ENCODE measurements at places on chromosomes 3 and 15.

DNA sequence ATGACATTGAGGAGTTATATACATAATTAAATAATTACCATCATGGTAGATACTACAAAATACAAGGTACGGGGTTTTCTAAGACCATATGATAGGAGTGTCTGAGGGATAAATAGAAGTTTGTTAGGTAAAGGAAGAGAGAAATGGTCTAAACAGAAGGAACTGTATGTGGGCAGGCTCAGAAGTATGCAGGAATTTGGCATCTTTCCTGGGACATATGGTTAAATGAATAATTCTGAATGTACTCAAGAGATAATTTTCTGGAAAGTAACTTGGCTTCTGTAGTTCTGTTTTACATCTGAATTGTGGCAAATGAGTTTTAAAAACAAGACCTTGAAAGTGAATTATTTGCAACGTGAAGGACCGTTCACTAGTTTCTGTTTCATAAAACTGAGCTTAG lies 17.5 kb downstream of the LMCD1 start:
- H3K4me1 ChIP-seq = peaks cover 33% of the 10 kb centered on the region
- H3K4me3 ChIP-seq = no peak overlapping the region
- no peak for DNase-seq
- H3K36me3 ChIP-seq = no peaks in the 10 kb centered on the region
- peak overlapping the region; percentile 23 for H3K27ac ChIP-seq
- H3K27me3 ChIP-seq = no peaks in the 10 kb centered on the region

DNA sequence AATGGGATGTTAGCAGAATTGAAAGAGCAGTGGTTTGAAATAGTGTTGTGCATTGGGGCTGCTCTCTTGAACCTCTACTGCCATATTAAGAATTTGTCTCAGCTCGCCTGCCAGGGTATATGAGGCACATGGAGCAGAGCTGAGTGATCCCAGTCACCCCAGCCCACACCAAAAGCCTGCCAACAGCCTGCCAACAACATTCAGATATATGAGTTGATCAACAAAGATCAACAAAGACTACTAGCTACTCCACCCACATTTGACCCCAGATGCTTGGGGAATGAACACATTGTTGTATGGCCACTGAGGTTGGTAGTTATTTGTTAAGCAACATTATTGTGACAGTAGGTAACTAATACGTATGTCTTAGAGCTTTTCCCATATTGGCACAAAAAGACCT lies 570.9 kb upstream of the IL12A start:
- H3K27me3 ChIP-seq = no peaks in the 10 kb centered on the region
- no peak overlapping the region for H3K4me3 ChIP-seq
- DNase-seq = no peak
- no peaks in the 10 kb centered on the region for H3K36me3 ChIP-seq
- H3K4me1 ChIP-seq = no peaks in the 10 kb centered on the region

- no peaks in the 10 kb centered on the region for H3K36me3 ChIP-seq
- H3K27me3 ChIP-seq = no peaks in the 10 kb centered on the region
- no peak overlapping the region for H3K4me3 ChIP-seq
Measured at GRCh38 chr3:191357909-191358308, 27.6 kb upstream of the UTS2B start.

GRCh38 chr15:82139823-82140268 lies 94.0 kb upstream of the MEX3B start:
- no peaks in the 10 kb centered on the region for H3K4me1 ChIP-seq
- no peaks in the 10 kb centered on the region for H3K27me3 ChIP-seq
- H3K4me3 ChIP-seq = no peak overlapping the region
- no peak overlapping the region for H3K27ac ChIP-seq
- no peak for DNase-seq

GRCh38 chr3:184505076-184505878 lies 56.3 kb upstream of the EPHB3 start:
- no peak overlapping the region for H3K4me3 ChIP-seq
- H3K27ac ChIP-seq = no peak overlapping the region
- DNase-seq = no peak
- H3K4me1 ChIP-seq = no peaks in the 10 kb centered on the region

DNA sequence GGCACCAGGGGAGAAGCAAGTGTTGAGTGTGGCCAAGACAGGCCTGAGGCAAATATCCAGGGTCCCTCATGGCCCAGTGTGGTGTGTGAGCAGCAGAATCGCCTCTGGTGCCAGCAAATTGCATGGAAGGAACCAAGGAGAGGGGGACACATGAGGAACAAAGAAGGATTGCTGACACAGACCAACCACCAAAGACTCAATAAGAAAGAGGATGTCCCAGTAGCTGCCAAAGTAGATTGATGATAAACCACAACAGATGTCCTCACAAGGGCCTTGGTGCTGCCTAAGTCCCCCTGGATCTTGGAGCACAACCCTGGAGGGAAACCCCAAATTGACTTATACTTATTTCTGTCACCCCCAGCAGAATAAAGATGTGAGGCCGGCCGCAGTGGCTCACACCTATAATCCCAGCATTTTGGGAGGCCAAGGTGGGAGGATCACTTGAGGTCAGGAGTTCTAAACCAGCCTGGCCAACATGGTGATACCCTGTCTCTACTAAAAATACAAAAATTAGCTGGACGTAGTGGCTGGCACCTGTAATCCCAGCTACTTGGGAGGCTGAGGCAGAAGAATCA lies 10.6 kb downstream of the SRGAP3 start:
- no peak overlapping the region for H3K4me3 ChIP-seq
- no peak overlapping the region for H3K27ac ChIP-seq
- DNase-seq = no peak
- no peaks in the 10 kb centered on the region for H3K27me3 ChIP-seq
- H3K36me3 ChIP-seq = no peaks in the 10 kb centered on the region

DNA sequence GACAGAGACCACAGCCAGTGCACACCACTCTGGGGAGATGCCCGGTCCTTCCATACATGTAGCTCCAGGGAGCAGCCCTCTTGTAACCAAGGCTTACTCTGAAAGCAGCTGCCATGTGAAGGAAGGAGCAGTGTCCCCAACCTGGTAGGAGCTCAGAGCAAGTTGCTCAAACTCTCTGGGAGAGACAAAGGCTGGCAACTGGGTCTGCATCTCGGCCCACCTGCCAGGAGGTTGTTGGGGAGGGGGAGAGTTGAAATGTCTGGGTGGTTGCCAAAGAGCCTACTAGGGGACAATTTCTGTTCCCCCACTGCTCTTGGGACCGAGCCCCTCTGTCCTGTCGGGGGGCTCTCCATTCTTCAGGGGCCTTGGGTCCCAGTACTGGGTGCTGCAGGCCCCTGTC lies 309.9 kb downstream of the TLE3 start:
- DNase-seq = no peak
- no peak overlapping the region for H3K4me3 ChIP-seq
- peaks cover 6% of the 10 kb centered on the region for H3K27me3 ChIP-seq
- no peak overlapping the region for H3K27ac ChIP-seq
- H3K4me1 ChIP-seq = no peaks in the 10 kb centered on the region

GRCh38 chr3:5270666-5271371 lies 83.3 kb downstream of the EDEM1 start:
- no peaks in the 10 kb centered on the region for H3K27me3 ChIP-seq
- H3K4me3 ChIP-seq = no peak overlapping the region
- H3K4me1 ChIP-seq = no peaks in the 10 kb centered on the region
- no peaks in the 10 kb centered on the region for H3K36me3 ChIP-seq

DNA sequence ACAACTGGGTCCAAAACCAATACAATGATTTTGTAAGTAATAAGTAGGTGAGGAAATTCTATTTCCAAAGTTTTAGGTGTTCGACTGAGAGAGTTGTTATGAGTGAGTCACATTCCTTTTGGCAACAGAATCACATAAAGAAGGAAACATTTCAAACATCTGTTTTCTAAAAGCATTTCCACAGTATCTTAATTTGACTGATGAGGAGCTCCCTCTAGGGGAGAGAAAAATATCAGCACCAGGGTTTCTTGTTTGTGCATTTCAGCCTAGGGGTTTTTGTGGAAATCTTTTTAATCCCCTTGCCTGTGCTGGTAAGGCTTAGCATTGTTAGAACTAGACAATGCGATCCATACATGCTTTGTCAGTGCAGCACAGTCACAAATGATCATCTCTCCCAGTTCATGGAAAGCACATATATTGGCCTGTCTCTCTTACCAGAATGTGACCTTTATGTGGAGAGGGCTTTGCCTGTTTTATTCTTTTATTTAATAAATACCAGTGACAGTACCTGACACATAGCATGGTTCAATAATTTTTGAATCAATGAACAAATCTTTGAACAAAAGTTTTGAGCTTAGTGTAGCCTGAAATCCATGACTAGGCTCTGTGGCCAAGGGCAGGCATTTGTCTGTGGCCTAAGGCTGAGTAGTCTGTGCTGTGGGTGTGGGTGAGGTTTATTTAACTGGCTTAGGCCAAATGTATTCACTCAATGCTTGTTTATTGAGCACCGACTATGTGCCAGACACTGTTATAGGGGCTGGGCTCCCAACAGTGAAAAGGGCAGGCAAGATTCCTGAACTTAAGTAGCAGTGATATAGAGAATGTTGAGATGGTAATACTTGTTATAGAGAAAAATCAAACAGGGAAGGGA lies 21.1 kb upstream of the IQCF6 start:
- peaks cover 11% of the 10 kb centered on the region for H3K27me3 ChIP-seq
- DNase-seq = no peak
- no peaks in the 10 kb centered on the region for H3K36me3 ChIP-seq
- H3K4me3 ChIP-seq = no peak overlapping the region

DNA sequence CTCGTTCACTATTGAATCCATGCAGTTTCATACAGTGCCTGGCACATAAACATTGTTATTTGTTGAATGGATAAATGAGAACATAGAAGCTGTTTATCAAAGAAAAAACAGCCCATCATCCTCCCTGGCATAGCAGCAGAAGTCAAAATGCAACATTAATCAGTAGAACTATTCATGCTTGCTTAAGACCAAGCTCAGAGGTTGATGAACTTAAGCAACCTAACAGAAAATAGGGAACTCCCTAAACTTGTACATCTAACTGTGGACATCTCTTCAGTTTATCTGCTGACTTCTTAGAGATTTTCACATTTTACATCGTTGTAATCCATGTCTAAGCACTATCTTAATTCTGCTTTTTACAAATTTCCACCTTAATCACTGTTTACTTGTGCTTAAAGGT lies 29.2 kb downstream of the SENP8 start:
- no peak overlapping the region for H3K27ac ChIP-seq
- H3K36me3 ChIP-seq = no peaks in the 10 kb centered on the region
- H3K4me1 ChIP-seq = no peaks in the 10 kb centered on the region
- H3K4me3 ChIP-seq = no peak overlapping the region
- no peak for DNase-seq

- no peak overlapping the region for H3K4me3 ChIP-seq
- H3K4me1 ChIP-seq = no peaks in the 10 kb centered on the region
- H3K36me3 ChIP-seq = no peaks in the 10 kb centered on the region
- no peak overlapping the region for H3K27ac ChIP-seq
Measured at GRCh38 chr3:34382859-34383258, 584.4 kb downstream of the PDCD6IP start.

GRCh38 chr15:64698823-64699222 lies 76.6 kb downstream of the RBPMS2 start:
- no peaks in the 10 kb centered on the region for H3K27me3 ChIP-seq
- H3K4me3 ChIP-seq = no peak overlapping the region
- H3K4me1 ChIP-seq = peaks cover 43% of the 10 kb centered on the region
- peak overlapping the region; percentile 19 for H3K27ac ChIP-seq
- no peaks in the 10 kb centered on the region for H3K36me3 ChIP-seq

GRCh38 chr15:73870700-73871408 lies 2.5 kb upstream of the TBC1D21 start:
- H3K36me3 ChIP-seq = no peaks in the 10 kb centered on the region
- H3K27ac ChIP-seq = no peak overlapping the region
- DNase-seq = no peak
- no peak overlapping the region for H3K4me3 ChIP-seq

DNA sequence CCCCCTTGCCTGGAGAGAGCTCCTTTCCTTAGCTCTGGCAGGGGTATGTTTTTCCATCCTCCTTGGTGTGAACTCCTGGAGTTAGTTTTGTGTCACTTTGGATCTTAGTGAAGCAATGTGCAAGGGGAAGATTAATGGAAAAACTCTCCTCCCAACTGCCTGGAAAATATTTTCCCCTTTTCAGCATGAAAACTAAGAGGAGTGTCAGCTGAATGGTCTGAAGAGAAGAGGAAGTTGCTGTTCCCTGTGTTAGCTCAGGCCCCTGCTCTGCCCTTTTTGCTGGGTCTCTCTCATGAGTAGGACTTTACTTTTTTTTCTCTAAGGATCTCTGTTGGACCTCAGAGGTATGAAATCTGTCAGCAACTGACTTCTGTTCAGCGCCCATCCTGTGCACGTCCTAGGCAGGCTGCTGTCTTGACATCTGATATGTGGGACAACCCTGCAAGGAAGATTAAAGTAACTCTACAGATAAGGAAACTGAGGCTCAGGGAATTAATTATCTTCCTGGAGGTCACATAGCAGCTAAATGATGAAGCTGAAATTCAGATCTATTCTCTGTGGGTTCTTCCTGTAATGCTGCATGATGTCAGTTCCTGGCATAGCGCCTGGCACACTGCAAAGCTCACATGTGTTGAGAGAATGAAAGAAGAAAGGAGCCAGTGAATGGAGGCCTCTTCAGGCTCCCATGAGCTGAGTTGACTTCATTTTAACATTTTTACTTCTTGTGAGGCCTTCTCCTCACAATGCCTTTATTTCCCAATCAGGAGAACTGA lies 109.7 kb upstream of the GALNT15 start:
- DNase-seq = peak; percentile 71
- peak overlapping the region; percentile 64 for H3K27ac ChIP-seq
- no peaks in the 10 kb centered on the region for H3K36me3 ChIP-seq
- H3K4me3 ChIP-seq = no peak overlapping the region
- peaks cover 4% of the 10 kb centered on the region for H3K4me1 ChIP-seq

DNA sequence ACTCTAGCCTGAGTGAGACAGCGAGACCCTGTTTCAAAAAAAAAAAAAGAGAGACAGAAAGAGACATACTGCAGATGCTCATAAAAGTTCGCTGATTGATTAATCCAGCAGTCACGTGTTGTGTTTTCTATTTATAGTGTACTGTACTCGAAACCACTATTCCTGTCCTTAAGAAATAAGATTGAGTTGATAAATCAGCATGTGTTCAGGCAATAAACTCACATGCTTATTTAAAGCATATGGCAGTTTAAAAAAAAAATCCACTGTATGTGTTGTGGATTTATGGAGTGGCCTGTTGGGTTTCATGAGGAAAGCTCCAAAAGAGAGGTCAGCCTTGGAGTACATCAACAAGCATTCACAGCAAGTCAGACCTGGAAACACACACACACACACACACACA lies 17.7 kb downstream of the RPL22L1 start:
- no peak for DNase-seq

- no peaks in the 10 kb centered on the region for H3K4me1 ChIP-seq
- no peaks in the 10 kb centered on the region for H3K36me3 ChIP-seq
- no peaks in the 10 kb centered on the region for H3K27me3 ChIP-seq
- DNase-seq = no peak
- no peak overlapping the region for H3K27ac ChIP-seq
- H3K4me3 ChIP-seq = no peak overlapping the region
Measured at GRCh38 chr3:12323237-12323636, 34.4 kb downstream of the PPARG start.

DNA sequence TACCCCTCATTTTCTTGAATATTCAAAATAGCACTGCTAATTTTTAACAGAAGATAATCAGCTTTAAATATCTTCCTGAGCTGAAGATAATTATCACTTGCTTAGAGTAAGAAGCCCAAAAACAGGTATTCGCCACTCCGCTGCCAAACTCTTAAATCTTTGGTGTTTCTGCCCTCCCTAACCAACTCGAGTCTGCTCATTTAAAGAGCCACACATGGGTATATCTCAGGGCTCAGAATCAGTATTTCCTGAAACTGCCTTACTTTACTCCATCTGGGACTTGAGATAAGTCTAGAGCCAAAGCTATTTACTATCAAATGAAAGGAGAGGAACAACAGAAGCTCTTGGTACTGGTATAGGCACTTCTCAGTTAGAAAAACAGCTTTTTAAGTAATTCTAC lies 10.8 kb downstream of the PDCD10 start:
- no peaks in the 10 kb centered on the region for H3K27me3 ChIP-seq
- DNase-seq = no peak
- H3K4me1 ChIP-seq = peaks cover 17% of the 10 kb centered on the region
- no peak overlapping the region for H3K4me3 ChIP-seq
- no peak overlapping the region for H3K27ac ChIP-seq
